K562 (cell line): ENCODE measurements at places on chromosomes 2 and 18. TPM values are rescaled to one million over a fixed set of nuclear protein-coding genes. Genes with fewer than 3 reads are reported as not detected.

The HTR2B gene
- not detected in 2 replicates for total RNA-seq

The MC2R gene
- not detected in 2 replicates for total RNA-seq

DNA sequence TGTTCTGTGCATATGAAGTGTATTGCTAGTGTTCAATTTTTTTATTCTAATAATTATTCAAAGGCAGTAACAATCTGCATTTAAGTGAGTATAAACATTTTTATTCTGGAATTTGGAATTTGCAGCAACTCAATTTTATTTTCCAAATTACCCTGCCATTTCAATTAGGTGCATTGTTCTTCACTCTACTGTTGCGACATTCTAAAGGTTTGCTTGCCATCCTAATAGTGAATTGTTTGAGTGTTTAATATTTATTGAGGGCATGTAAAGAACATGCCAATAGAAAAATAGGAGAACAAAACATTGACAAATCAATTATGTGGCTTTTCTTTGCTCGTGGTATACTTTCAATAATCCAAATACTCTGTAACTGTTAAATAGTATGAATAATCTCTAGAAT, 18.0 kb downstream of the MEIS1 start:
- no peak for DNase-seq
- no peaks in the 10 kb centered on the region; the same call in 1 of the 3 replicates for H3K36me3 ChIP-seq
- no peak overlapping the region for H3K4me3 ChIP-seq
- no peak overlapping the region for H3K27ac ChIP-seq
- no peaks in the 10 kb centered on the region for H3K4me1 ChIP-seq

- no peak overlapping the region for H3K27ac ChIP-seq
- H3K4me1 ChIP-seq, result no peaks in the 10 kb centered on the region
- H3K4me3 ChIP-seq, result no peak overlapping the region
- no peaks in the 10 kb centered on the region for H3K36me3 ChIP-seq
Measured at GRCh38 chr2:153005071-153005730, 286.8 kb downstream of the ARL6IP6 start.

- peaks cover 8% of the 10 kb centered on the region for H3K4me1 ChIP-seq
- H3K36me3 ChIP-seq, result no peaks in the 10 kb centered on the region
- no peak overlapping the region for H3K27ac ChIP-seq
- no peaks in the 10 kb centered on the region for H3K27me3 ChIP-seq
- H3K4me3 ChIP-seq, result no peak overlapping the region
- no peak for DNase-seq
Measured at GRCh38 chr2:144211826-144212225, 308.1 kb downstream of the ZEB2 start.

GRCh38 chr18:68757126-68757525, 40.8 kb upstream of the CCDC102B start:
- no peaks in the 10 kb centered on the region for H3K36me3 ChIP-seq
- no peak overlapping the region for H3K27ac ChIP-seq
- no peak for DNase-seq
- H3K27me3 ChIP-seq, result no peaks in the 10 kb centered on the region
- no peaks in the 10 kb centered on the region for H3K4me1 ChIP-seq
- no peak overlapping the region for H3K4me3 ChIP-seq
